ENCODE measurements at places on chromosomes 5 and 9. TPM values are rescaled to one million over a fixed set of nuclear protein-coding genes. Genes with fewer than 3 reads are reported as not detected.

- peaks cover 10% of the 10 kb centered on the region for H3K27me3 ChIP-seq
- no peak for DNase-seq
- H3K36me3 ChIP-seq = no peaks in the 10 kb centered on the region
- peaks cover 9% of the 10 kb centered on the region for H3K4me1 ChIP-seq
Observed at GRCh38 chr9:136707849-136708517, 4.4 kb upstream of the DIPK1B start.

- no peak for DNase-seq
- no peaks in the 10 kb centered on the region for H3K4me1 ChIP-seq
- H3K27me3 ChIP-seq = no peaks in the 10 kb centered on the region
- H3K36me3 ChIP-seq = no peaks in the 10 kb centered on the region
Observed at GRCh38 chr5:81019748-81020147, 59.6 kb downstream of the RASGRF2 start.

GRCh38 chr5:151202381-151203139 lies 21.3 kb downstream of the CCDC69 start:
- H3K36me3 ChIP-seq = peaks cover 55% of the 10 kb centered on the region
- H3K4me3 ChIP-seq = no peak overlapping the region
- no peaks in the 10 kb centered on the region for H3K27me3 ChIP-seq
- no peak for DNase-seq

- H3K27ac ChIP-seq = no peak overlapping the region
- no peaks in the 10 kb centered on the region for H3K36me3 ChIP-seq
- no peak overlapping the region for H3K4me3 ChIP-seq
- H3K27me3 ChIP-seq = no peaks in the 10 kb centered on the region
- H3K4me1 ChIP-seq = no peaks in the 10 kb centered on the region
- no peak for DNase-seq
Observed at GRCh38 chr5:38023799-38024198, 184.0 kb upstream of the GDNF start.

DNA sequence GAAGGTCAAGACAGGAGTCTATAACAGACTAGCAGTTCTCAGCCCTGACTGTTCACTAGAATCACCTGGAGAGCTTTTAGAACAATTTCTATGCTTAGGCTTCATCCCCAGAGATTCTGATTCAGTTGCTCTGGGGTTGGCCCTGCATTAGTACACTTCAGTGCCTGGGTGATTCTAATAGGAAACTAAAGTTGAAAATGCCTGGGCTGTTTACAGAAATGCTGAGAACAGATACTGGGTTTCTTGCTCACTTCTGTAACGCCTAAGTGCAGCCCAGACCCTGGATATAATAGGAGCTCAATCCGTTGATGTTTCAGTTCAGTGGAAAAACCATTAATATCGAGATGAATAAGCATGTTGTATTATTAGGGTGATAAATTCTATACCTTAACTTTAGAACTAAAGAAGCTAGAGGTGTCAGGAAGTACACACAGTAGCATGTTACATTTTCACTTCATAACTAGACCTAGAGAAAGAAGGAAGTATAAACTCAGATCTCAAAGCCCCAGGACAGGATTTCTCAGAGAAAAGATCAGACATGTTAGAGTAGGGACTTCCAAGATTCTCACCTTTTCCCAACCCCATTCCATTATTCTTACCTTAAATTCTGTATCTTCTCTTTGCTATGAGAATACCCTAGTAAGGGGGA lies 20.4 kb downstream of the HAVCR2 start:
- no peak overlapping the region for H3K4me3 ChIP-seq
- H3K4me1 ChIP-seq = no peaks in the 10 kb centered on the region
- no peaks in the 10 kb centered on the region for H3K27me3 ChIP-seq
- no peak overlapping the region for H3K27ac ChIP-seq
- no peak for DNase-seq

- H3K27ac ChIP-seq = no peak overlapping the region
- DNase-seq = no peak
- H3K4me1 ChIP-seq = peaks cover 19% of the 10 kb centered on the region
- H3K4me3 ChIP-seq = no peak overlapping the region
- no peaks in the 10 kb centered on the region for H3K36me3 ChIP-seq
Observed at GRCh38 chr5:131536211-131536826, 98.7 kb downstream of the RAPGEF6 start.

DNA sequence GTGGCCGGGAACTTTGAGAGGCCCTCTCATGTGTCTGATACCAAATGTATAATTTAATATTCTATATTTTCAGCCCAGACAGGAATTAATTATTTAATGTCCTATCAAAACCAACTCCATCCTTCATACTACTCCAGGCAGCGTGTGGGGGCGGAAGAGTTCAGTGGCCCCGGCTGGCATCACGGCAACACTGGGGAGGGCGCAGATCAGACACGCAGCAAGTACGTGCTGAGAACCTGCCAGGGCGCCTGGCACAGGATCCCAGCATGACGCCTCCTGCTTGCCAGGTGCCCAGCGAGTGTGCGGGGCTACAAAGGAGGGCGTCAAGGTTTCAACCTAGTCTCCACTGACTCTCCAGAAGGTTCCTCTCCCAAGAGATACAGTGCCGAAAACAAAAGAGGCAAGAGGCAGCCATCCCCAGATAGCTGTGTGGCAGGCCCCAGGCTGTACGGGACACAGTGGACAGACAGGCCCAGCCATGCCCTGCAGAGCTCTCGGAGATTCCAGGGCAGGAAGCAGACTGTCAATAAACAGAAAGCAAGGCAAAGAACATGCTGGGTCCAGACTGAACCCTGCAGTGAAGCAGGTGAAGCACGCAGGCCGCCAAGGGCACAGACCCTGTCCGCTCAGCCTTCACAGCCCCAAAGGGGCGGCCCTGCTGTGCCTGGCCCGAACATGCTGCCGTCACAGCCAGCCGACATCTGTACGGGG lies 110.3 kb downstream of the VAV2 start:
- no peaks in the 10 kb centered on the region for H3K36me3 ChIP-seq
- DNase-seq = no peak
- H3K27ac ChIP-seq = no peak overlapping the region
- H3K4me3 ChIP-seq = no peak overlapping the region

- no peaks in the 10 kb centered on the region for H3K27me3 ChIP-seq
- no peak overlapping the region for H3K4me3 ChIP-seq
- H3K36me3 ChIP-seq = no peaks in the 10 kb centered on the region
- no peaks in the 10 kb centered on the region for H3K4me1 ChIP-seq
- DNase-seq = no peak
Observed at GRCh38 chr5:68504306-68504705, 288.8 kb downstream of the PIK3R1 start.

- no peak overlapping the region for H3K27ac ChIP-seq
- no peaks in the 10 kb centered on the region for H3K36me3 ChIP-seq
- H3K4me3 ChIP-seq = no peak overlapping the region
- no peaks in the 10 kb centered on the region for H3K4me1 ChIP-seq
- H3K27me3 ChIP-seq = no peaks in the 10 kb centered on the region
- no peak for DNase-seq
Observed at GRCh38 chr5:170132269-170132975, 26.7 kb downstream of the FOXI1 start.

- no peaks in the 10 kb centered on the region for H3K36me3 ChIP-seq
- H3K4me3 ChIP-seq = peak overlapping the region; percentile 88
- peak; percentile 61 for DNase-seq
- H3K4me1 ChIP-seq = peaks cover 13% of the 10 kb centered on the region
- peak overlapping the region; percentile 88 for H3K27ac ChIP-seq
Observed at GRCh38 chr5:127031147-127031862, 947 bp upstream of the MARCHF3 start.

DNA sequence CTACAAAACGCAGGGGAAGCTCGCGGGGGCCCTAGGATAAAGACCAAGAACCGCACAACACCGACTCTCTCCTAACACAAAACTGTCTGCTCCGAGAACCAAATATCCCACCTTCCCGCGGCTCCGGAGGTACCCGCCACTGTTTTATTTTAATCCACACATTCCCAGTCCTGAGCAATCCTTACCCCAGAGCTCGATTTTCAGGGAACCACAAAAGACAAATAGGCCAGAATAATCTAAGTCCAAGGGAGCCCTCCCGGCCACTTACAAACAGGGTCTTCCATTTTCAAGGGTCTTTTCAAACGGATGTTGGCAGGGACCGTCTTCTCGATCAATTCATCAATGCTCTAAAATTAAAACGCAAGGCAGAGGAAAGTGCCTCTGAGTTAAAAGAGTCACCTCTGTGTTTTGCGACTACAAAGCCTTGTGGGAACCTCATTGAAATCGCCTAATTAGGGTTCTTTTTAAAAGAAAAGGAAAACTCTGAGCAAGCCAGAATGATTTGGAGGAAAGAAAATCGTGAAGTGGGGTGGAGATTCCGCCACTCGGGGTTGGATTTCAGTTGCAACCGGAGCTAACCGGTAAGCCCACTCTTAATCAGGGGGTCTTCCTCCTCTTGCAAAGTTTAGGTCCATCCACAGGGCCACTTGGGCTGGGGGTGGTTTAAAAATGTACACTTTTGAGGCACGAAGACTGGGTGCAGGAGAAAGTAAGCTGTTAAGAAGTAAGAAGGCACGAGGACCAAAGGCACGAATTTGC lies 1.0 kb downstream of the GLDC start:
- DNase-seq = no peak
- H3K4me1 ChIP-seq = peaks cover 17% of the 10 kb centered on the region
- H3K27ac ChIP-seq = no peak overlapping the region
- H3K27me3 ChIP-seq = peaks cover 46% of the 10 kb centered on the region
- peak overlapping the region; percentile 55 for H3K4me3 ChIP-seq
- H3K36me3 ChIP-seq = no peaks in the 10 kb centered on the region

DNA sequence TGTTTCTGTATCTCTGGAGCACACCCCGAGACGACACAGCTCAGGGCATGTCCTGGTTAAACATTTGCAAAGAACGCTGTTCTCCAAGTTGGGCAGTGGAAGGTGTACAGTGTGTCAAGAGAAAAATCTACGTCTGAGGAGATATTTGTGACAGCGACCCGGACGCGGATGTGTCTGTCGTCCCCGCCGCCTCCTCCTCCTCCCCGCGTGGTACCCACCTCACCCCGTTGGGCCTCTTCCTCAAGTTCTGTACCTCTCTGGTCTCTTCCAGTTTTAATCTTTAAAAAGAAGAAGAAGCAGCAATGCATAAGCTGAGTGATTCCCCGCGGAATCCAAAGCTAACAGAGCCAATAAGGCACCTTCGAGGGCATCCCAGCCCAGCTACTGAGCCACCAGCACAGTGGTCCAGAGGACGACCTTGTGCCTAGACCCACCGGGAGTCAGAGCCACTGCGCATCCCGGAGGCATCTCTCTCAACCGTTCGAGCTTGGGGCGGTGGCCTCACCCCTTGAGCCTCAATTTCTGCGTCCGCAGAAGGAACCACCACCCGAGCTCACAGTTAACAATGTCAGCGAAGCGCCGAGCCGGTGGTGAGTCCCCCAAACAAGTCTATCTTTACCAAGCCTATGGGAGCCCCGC lies 467 bp downstream of the C9orf78 start:
- peaks cover 38% of the 10 kb centered on the region for H3K36me3 ChIP-seq
- peaks cover 36% of the 10 kb centered on the region for H3K4me1 ChIP-seq
- H3K27ac ChIP-seq = peak overlapping the region; percentile 88
- no peaks in the 10 kb centered on the region for H3K27me3 ChIP-seq
- DNase-seq = no peak

DNA sequence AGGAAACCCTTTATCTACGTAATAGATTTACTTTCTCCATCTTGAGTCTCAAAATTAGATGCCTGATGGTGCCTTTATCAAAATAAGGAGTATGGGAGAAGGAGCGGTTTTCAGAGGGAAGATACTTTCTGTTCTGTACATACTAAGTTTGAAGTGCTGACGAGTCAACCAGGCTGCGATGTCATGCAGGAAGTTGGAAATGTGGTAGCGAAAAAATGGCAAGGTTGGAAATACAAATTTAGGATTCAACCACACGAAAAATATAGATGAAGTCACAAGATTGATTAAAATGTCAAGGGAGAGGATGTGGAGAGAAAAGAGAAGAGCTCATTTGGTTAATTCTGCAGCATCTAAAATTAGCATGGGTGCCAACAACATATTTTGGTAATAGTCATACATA lies 129.5 kb downstream of the FOXD1 start:
- no peak overlapping the region for H3K4me3 ChIP-seq
- no peak overlapping the region for H3K27ac ChIP-seq
- H3K4me1 ChIP-seq = no peaks in the 10 kb centered on the region

The GDA gene
- total RNA-seq = 0.30 TPM

The NR2F1 gene
- total RNA-seq = 42.6 TPM

The PCDHA6 gene
- 0.50 TPM for total RNA-seq
